HT-29 (cell line): ENCODE measurements at places on chromosomes 4 and X. TPM values are rescaled to one million over a fixed set of nuclear protein-coding genes. Genes with fewer than 3 reads are reported as not detected.
A peak's percentile ranks its signal among the peaks of the same experiment; 100 is the strongest.

DNA sequence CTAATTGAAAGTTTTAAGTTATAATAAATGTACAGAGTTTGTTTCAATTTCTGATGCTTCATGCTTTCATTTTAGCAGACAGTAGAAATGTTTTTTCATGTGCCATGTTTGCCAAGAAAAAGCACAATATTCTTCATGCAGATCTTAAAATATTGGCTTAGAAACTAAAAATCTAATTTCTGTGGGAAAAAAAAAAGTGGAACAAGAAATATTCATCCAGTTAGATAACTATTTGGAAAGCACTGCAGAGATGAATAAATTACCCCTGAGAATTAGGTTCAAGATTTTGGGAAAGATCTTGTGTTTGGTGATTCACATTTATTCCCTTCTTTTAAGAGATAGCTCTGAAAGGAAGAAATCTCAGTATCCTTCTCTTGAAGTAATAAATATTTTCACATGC, 912.5 kb downstream of the C4orf33 start:
- DNase-seq: no peak

DNA sequence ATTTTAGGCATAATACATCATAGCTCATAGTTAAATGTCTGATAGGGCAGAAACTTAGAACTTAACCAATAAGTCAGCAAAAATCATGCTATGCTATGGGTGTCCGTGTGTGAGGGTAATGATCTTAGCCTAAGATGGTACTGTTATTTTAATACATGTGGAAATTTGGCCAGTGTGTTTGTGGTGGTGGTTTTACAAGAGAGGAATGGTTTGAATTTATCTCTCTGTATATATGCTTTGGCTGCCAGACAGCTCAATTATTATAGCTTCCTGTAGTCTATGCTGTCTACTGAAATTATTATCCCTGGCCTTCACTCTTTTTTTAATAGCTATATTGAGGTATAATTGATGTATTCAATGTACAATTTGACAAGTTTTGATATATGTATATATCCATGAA, 21.3 kb downstream of the ZNF330 start:
- DNase-seq: no peak

DNA sequence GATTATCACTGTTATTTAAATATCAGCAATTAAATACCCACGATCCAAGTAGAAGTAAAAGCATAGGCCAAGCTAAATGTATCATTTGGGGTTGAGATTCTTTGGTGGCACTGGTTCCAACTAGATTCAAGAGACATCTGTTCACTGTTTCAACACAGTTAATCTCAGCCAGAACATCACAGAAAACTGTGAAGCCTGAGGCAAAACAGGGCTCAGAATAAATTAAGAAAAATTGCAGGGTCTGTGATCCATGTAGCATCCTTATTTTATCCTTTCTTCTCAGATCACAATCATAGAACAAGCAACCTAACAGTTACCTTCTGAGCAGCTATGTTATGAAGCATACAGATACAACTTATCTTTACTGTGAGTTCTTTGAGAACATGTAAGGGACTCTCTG, 23.7 kb downstream of the YTHDC1 start:
- no peak for DNase-seq

DNA sequence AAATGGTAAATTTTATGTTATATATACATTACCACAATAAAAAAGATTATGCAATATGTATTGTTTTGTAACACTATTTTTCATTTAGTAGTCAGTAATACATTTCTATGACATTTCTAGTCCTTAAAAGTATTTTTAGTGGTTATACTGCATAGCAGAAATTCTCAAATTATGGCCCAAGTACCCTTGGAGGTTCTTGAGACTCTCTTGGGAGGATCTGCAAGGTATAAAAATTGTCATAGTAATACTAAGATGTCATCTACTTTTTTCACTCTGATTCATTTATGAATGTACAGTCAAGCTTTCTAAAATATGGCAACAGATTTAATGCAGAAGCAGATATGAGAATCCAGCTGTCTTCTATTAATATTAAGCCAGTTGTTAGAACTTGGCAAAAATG, 138.6 kb upstream of the NAP1L5 start:
- no peak for DNase-seq

GRCh38 chr4:124429746-124430250, 282.7 kb downstream of the ANKRD50 start:
- DNase-seq: peak; percentile 50

- no peak for DNase-seq
Measured at GRCh38 chr4:156906325-156906724, 65.3 kb downstream of the PDGFC start.

Gene LAS1L
- total RNA-seq: 41.5 and 50.6 TPM in 2 replicates

Gene CCSER1
- 12.3 and 14.0 TPM in 2 replicates for total RNA-seq

Gene MAB21L2
- total RNA-seq: not detected in 2 replicates

Gene ATOH1
- 2.7 and 3.7 TPM in 2 replicates for total RNA-seq
